Activated T-cell treated with anti-CD3 and anti-CD28 coated beads, Interleukin-2, amount 50 U/mL, for 4 hours (primary cell): ENCODE measurements at places on chromosomes 3 and 15. TPM values are rescaled to one million over a fixed set of nuclear protein-coding genes. Genes with fewer than 3 reads are reported as not detected.
A peak's percentile ranks its signal among the peaks of the same experiment; 100 is the strongest.

GRCh38 chr15:39555885-39556284 lies 25.0 kb upstream of the THBS1 start:
- no peak for DNase-seq

DNA sequence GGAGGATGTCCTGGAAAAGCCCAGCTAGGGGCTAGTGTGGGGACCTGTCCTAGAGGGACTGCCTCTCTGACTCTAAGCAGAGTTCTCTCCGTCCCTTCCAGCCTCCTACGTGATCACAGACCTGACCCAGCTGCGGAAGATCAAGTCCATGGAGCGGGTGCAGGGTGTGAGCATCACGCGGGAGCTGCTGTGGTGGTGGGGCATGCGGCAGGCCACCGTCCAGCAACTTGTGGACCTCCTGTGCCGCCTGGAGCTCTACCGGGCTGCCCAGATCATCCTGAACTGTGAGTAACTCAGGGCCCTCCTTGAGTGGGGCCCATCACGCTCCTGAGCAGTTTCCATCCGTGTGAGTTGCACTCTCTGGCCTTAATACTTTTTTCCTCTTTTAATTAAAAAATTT lies 13.0 kb downstream of the IRAK2 start:
- DNase-seq: no peak

- peak; percentile 90 for DNase-seq
Measured at GRCh38 chr3:48301020-48301799, 32.3 kb downstream of the SPINK8 start.

DNA sequence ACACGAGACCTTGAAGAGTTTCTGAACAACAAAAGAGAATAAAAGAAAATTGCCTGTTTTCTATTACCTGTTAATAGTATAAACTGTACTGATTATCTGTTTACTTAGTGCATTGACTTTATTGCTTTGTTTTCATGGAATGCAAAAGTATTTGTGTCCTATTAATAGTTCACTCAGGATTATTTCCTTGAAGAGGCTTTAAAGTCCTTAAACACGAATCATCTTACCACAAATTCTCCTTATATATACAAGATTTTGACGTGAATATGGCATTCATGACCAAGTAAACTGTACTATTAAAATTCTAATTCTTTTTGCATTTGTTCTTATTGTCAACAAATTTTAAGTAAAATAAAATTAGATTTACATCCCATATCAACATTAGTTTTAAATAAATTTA lies 513.0 kb downstream of the NTRK3 start:
- no peak for DNase-seq

- no peak for DNase-seq
Measured at GRCh38 chr3:153927107-153927506, 194.1 kb upstream of the ARHGEF26 start.

GRCh38 chr3:141261472-141262307 lies 30.1 kb downstream of the PXYLP1 start:
- DNase-seq: no peak

DNA sequence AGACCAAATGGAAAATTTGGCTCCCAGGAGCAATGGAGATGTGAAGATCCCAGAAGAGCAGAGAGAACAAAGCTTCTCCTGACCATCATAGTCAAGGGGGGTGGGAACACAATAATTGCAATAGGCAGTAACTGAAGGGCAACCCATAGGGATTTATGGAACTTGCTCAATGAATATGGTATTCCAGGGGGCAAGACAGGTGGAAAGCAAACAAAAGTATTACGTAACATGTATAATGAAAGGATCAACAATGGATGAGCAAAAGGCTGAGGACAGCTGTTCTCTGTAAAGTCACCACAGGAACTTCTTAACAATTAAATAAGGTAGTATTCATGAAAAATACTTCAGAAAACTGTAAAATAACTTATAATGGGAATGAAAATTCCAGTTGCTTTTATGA lies 226.1 kb downstream of the PCCB start:
- no peak for DNase-seq

Gene LRRIQ4
- total RNA-seq: not detected

Gene IL17RD
- total RNA-seq: 0.11 TPM

Gene GOLGA6L7
- total RNA-seq: not detected
